ENCODE measurements at places on chromosomes 3 and 15.

GRCh38 chr3:168514252-168514651, 418.5 kb upstream of the GOLIM4 start:
- DNase-seq: no peak

DNA sequence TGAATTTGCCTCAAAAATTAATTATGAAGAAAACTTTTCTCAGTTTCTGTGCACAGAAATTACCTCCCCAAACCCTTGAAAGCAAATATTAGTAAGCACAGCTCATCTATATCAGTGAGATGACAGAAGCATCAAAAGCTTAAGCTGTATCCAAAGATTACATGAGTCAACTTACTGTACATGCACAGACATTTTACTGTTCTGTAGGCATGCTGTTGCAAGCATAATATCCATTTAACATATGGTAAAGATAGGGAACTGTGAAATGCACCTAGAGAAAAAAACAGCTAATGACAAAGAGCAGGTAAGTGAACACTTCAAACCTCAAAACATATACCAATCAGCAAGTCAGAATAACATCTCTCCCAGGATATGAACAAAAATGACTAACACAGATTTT, 20.9 kb downstream of the SHOX2 start:
- no peak for DNase-seq

GRCh38 chr15:72339777-72340177, 19.8 kb upstream of the CELF6 start:
- DNase-seq: no peak

- DNase-seq: no peak
These were observed 211.6 kb downstream of the RAP2B start for GRCh38 chr3:153373606-153374005.

GRCh38 chr15:81809543-81809942, 236.3 kb downstream of the MEX3B start:
- no peak for DNase-seq

DNA sequence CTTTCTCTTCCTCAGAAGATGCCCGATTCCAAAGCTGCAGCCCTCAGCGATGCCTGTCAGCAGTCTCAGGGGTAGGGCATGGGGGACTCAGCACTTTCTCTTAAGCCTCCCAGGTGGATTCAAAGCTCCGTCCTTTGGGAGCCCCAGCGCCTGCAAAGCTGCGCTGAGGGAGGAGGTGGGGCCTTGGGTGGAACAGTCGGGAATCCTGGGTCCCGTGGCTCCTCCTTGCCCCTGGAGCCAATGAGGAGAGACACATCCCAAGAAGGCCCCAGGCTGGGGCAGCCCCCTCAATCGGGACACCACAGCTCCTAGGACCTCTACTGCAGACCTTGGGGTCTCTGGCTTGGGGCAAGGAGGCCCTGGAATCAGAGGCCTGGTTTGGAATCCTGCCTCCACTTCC, 227.5 kb upstream of the IGF1R start:
- DNase-seq: no peak
